GM04503 (cell line): ENCODE measurements at places on chromosomes 1 and 21.

DNA sequence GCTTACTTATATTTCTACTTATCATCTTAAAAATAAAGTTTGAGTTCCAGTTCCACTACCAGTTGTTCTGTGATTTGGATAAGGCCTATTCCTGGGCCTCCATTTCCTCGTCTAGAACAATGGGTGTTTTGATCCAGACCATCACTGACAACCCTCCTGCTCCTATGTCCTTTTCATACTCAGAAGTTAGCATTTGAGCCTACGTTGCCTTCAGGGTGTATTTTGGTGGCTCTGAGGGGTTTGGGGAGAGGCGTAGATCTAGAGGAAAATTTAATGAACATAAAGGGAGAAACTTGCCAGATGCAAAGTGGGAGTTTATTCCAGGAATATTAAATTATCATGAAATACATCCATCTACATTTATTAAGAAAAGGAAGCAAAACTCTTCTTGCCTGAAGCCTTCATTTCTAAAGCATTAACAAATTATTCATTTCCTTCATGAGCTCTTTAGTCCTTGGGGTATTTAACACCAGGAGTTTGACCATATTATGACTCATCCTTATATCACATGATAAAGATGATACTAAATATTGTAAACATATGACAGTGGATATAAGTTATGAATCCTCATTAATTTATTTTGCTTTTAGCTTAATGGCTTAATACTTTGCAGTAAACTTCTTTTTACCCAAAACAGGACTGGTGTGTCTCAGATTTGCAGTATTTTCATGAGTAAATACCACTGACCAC is 47.2 kb upstream of the SYT14 start:
- DNase-seq: no peak

GRCh38 chr1:235758931-235759330 is 107.8 kb downstream of the LYST start:
- no peak for DNase-seq

- no peak for DNase-seq
Observed at GRCh38 chr1:244836135-244836521, 670 bp downstream of the COX20 start.

DNA sequence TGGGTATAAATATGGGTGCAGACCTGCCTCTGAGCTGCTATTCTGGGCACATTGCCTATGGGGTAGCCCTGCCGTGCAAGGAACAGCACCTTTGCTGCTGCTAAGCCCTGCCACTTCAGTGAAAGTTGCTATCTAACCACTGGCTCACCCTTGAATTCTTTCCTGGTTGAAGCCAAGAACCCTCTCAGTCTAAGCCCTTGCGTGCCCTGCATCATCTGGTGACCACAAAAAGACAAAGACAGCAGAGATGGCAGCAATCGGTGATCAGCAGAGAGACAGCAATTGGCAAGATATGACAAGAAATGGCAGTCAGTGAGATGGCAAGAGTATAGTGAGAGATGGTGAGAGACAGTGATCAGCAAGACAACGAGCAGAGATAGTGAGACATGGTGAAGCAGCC is 418.3 kb downstream of the MATN1 start:
- no peak for DNase-seq

DNA sequence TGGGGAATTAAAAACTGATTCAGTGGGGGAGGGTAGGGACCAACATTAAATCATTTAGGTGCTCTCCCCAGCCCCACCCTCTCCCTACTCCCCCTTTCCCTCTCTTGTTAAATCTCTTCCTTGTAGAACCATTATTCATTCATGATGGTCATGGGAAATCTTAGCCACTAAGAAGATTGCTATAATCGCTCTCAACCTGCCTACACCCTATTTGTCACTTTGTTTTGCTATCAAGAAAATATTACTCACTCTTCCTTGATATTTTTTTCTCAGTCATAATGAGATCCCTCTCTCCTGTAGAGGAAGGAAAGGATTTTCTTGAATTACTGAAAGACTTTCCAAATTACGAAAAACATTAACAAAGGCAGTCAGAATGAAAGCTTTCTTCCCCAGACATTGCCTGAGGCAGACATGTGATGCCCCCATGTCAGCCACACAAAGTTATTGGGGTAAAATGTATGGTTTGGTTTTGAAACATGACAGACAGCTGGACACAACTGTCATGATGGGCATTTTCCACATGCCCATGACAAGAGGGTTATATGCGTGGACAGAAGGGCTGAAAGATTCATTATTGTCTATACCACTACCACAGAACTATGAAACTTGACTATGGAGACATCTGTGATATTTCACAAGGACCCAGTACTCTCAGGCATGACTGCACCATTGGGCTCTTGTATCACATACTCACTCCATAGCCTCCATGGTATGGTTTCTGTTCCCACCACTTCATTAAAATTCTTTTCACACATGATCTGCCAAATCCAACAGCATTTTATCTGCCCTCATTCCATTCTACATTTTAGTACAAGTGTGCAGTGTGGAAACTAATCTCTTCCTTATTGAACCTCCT is 420.1 kb downstream of the DISC1 start:
- no peak for DNase-seq

DNA sequence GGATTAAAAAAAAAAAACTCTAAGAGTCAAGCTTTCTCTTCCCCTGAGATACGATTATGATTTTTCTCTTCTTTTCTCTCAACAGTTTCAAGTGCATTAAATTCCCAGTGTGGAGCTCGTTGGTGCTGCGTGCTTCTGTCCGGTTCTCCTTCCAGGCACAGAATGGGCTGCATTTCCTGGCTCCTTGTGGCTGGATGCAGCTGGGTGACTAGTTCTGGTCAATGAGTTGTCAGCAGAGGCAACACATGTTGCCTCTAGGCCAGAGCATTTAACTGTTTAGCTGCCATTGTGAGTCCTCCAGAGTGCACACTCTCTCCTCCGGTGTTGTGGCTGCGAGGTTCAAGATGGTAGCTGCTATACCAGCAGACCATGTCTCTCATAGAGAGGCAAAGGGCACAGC is 312.9 kb downstream of the RRAGC start:
- DNase-seq: no peak

DNA sequence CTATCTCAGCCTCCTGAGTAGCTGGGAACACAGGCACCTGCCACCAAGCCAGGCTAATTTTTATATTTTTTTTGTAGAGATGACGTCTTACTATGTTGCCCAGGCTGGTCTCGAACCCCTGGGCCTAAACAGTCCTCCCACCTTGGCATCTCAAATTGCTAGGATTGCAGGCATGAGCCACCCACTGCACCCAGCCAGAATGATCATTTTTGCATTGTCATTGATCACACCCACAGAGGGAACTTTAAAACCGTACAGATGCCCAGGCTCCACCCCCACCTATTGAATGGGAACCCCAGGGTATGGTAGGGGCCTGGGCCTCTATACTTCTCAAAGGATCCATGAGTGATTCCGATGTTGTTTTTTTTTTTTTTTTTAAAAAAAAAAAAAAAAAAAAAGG is 36.7 kb downstream of the ETNK2 start:
- DNase-seq: no peak

GRCh38 chr1:178689769-178690168 is 35.3 kb upstream of the RALGPS2 start:
- DNase-seq: no peak

- no peak for DNase-seq
Observed at GRCh38 chr1:179870870-179871269, 6.7 kb downstream of the TOR1AIP2 start.

- peak; percentile 58 for DNase-seq
Observed at GRCh38 chr1:81689531-81689941, 111.2 kb upstream of the ADGRL2 start.

- DNase-seq: no peak
Observed at GRCh38 chr1:202009326-202010179, 834 bp upstream of the ELF3 start.

GRCh38 chr1:245710961-245711903 is 556.4 kb downstream of the KIF26B start:
- DNase-seq: no peak

GRCh38 chr1:107293901-107294613 is 153.2 kb downstream of the NTNG1 start:
- DNase-seq: no peak

DNA sequence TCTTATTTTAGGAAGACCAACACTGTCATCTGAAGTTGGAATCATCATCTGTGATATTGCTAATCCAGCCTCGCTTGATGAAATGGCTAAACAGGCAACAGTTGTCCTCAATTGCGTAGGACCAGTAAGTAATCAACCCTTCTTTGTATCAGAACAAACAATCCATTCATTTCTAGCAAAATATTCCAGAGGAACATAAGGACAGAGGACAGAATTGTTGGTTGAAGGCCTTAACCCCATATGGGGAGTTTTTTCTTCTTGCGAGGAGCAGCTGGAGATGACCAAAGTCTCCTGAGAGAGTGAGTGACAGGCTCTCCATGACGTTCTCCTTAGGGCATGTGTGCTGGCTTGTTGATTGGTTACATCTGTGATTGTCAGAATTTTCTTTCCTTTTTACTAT is 2.7 kb downstream of the SCCPDH start:
- DNase-seq: no peak

DNA sequence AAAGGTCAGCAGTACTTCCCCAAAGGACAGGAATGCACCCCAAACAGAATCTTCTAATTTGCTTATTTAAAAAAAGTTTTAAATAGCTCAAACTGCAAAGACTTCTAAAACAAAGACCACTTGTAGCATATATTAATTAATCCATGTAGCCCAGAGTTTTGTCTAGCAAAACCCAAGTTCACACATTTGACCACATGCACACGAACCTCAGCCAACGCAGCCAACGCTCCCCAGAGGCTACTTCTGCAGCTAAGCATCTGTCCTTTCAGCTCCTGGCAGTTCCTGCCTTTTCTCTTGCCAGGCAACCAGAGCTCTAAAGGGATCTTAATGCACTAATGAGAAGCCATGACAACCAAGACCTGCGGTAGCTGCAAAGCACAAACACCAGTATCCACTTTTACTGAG is 89.6 kb downstream of the RERE start:
- no peak for DNase-seq

DNA sequence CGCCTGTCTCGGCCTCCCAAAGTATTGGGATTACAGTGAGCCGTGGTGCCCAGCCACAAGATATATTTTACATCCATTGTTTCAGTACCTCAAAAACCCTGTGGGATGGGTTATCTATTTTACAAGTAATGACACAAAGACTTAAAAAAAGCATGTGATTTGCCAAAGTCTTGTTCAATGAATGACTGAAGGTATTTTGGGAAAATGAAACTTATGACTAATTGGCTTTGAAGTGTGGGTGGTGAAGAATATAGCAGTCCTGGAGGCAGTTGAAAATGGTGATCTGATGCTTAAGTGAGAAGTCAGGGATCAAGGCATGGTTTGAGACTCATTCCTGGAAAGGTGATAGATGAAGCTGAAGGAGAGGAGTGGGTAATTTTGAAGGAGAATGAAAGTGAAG is 3.0 kb downstream of the SWT1 start:
- no peak for DNase-seq

DNA sequence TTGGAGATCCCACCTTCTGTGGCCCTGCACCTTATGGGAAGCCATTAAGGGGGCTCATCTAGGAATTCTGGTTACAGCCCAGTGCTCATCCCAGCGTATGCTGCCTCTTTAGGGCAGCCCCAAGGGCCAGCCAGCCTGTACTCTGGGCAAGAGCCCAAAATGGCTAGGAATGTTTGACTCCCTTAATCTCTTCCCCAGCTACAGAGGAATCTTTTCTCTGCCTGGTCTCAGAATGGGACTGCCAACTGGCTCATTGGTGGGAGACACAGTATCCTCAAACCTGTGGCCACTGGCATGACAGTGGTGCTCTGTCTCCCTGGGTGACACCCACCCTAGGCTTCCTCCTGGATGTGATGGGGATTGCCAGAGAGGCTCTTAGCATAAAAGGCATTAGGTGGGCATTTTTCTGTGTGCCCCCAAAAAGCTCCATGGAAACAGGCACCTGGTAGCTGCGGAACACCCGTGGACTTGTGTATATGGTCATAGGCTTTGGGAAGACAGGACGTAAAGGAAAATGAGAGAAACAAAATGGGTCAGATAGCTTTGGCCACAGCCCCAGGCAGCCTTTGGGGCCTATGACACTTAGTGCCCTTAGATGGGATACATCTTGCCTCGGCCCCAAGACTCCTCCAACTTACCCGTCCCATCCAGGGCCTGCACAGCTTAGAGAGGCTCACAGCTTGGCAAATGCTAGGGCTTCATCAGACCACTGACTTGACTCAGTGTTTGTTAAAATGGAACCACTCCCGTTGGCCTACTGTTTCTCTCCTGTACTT is 6.9 kb downstream of the TMEM81 start:
- no peak for DNase-seq

GRCh38 chr21:45535341-45536081 is 6.7 kb downstream of the SLC19A1 start:
- no peak for DNase-seq

DNA sequence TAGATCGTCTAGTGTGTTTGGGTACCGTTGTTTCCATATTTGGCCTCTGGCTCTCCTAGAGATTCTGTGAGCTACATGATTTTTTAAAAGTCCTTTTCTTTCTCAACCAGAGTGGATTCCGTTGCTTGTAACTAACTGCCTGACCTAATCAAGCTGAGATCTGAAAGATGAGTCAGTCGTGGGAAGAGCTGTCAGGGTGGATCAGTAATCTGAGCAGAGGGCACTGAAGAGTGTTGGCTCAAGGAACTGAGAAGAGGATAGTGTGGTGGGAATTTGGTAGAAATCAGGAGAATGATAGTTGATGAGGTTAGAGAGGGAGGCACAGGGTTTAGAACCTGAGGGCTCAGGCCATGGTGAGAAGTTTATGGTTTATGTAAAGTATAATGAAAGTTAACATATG is 52.2 kb downstream of the TRAF5 start:
- DNase-seq: peak; percentile 82

DNA sequence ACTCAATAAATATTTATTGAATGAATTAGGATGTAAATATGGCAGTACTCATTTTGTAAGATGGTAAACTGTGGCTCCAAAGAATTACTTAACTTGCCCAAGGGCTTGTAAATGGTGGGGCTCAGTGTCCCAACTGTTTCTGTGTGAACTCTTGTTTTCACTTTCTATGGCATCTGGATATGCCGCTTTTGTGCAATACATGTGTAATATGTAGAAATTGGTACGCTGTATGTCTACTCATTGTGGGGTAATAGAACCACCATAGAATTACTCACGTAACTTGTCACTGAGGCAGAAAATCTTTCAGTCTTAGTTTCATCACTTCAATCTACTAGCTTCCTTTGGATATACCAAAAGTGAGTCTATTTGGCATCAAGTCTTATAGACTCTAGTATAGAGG is 977 bp downstream of the PRPF3 start:
- DNase-seq: peak; percentile 6

GRCh38 chr21:41369105-41369919 is 7.5 kb downstream of the MX2 start:
- no peak for DNase-seq

- DNase-seq: no peak
Observed at GRCh38 chr1:99825702-99826101, 24.5 kb upstream of the AGL start.

- no peak for DNase-seq
Observed at GRCh38 chr1:173024543-173024942, 26.2 kb downstream of the TNFSF18 start.

DNA sequence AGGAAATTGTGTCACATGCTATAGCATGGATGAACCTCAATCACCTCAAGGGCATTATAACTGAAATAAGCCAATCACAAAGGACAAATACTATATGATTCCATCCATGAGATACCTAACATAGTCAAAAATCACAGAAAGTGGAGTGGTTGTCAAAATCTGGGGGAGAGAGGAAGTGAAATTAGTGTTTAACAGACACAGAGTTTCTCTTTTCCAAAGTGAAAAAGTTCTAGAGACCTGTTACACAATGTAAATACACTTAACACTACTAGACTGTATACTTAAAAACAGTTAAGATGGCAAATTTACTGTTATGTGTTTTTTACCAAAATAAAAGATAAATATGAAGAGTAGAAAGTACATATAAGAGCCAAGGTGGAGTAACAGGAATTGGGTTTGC is 31.8 kb downstream of the ZNF644 start:
- no peak for DNase-seq

GRCh38 chr1:111833334-111833733 is 77.6 kb downstream of the DDX20 start:
- DNase-seq: no peak
